ENCODE measurements at places on chromosomes 12 and 14.

GRCh38 chr12:58369576-58369975, 428.2 kb downstream of the ATP23 start:
- peak; percentile 54 for DNase-seq

- DNase-seq = no peak
Observed at GRCh38 chr12:123717350-123717749, 5.2 kb downstream of the ATP6V0A2 start.

GRCh38 chr12:44930972-44931600, 55.0 kb upstream of the NELL2 start:
- DNase-seq = peak; percentile 68

GRCh38 chr14:50001151-50001998, 108.5 kb downstream of the ARF6 start:
- peak; percentile 90 for DNase-seq

DNA sequence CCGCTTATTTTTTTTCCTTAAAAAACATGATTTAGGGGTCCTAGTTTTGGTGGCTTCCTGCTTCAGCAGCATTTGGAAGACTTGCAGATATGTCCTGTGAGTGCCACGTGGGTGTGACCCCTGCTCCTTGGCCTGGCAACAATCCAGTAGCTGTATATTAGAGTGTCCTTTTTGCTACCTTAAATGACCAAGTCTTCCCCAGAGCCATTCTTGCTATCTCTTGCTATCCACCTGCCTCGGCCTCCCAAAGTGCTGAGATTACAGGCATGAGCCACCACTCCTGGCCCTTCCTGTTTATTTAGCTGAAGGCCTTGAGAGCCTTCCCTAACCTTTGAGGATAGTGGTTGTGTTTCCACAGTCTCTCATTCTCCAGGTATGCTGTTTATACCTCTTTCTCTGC, 17.0 kb downstream of the TPCN1 start:
- no peak for DNase-seq

GRCh38 chr14:42523666-42524065, 917.0 kb downstream of the LRFN5 start:
- DNase-seq = peak; percentile 2

GRCh38 chr12:24418157-24418556, 468.7 kb upstream of the SOX5 start:
- DNase-seq = peak; percentile 10

- DNase-seq = no peak
Observed at GRCh38 chr14:39957290-39957689, 525.1 kb upstream of the FBXO33 start.

GRCh38 chr12:71642264-71642663, 21.4 kb downstream of the ZFC3H1 start:
- no peak for DNase-seq

DNA sequence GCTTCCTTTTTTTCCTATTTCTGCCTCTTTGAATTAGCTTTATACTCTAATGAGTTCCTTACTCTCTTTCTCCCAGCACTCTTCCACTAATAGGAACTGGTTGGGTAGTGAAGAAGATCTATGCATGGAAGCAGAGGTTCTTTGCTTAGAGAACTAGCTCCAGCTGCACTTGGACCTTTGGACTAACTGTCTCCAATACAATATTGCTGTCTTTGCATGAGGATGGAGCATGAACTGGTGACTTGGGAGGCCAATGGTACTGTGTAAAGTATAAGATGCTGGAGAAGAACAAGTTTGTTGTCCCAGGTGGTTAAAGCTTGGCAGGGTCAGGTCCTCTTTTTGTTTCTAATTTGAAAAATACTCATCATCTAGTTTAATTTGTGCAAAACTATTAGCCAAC, 2.4 kb upstream of the GLS2 start:
- no peak for DNase-seq

GRCh38 chr14:32249780-32250179, 46.7 kb upstream of the RNU6-8 start:
- DNase-seq = no peak

DNA sequence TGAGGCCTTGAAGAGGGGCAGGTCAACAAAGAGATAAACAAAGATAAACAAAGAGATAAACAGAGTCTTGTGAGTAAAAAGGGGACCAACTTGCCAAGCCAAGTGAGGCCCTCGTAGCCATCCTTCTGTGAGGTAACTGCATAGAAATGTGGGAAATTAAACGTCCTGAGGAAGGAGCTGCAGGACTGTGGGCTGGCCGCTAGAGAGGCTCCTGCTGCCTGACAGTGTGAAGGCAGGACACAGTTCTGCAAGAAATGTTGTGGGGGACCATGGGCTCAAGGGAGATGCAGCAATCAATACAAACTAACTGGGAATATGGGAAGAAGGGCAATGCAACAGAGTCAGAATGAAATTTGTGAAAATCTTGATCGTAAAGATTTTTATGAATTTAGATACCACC, 91.9 kb downstream of the SLC8A3 start:
- peak; percentile 6 for DNase-seq

- no peak for DNase-seq
Observed at GRCh38 chr14:96105089-96105925, 66.1 kb downstream of the C14orf132 start.

GRCh38 chr12:125282921-125283320, 217.7 kb downstream of the AACS start:
- DNase-seq = no peak

All from fibroblast of mammary gland (primary cell).